ENCODE measurements at places on chromosomes 11 and 22.
A peak's percentile ranks its signal among the peaks of the same experiment; 100 is the strongest.

- no peak for DNase-seq
Observed at GRCh38 chr22:32720924-32721323, 80.6 kb upstream of the TIMP3 start.

GRCh38 chr22:23391022-23391421 lies 189.1 kb downstream of the IGLL1 start:
- no peak for DNase-seq

- no peak for DNase-seq
Observed at GRCh38 chr11:34558211-34558610, 44.6 kb upstream of the ELF5 start.

GRCh38 chr22:35023692-35024363 lies 42.1 kb upstream of the ISX start:
- DNase-seq = no peak

DNA sequence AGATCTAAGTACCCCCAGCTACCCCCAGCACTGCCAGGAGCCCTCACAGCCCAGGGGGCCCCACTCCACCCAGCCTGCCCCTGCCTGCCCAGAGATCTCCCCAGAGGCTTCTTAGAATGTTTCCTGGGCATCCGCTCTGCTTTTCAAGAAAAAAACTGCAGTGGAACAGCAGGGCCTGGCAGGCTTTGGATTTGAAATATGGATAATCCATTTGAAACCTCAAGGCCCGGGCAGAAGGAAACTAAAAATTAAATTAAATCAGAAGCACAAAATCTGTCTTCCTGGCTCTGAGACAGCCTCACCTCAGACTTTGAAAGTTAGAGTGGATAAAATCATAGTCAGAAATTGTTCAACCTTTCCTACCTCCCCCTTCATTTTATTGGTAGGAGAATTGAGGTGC lies 273.6 kb downstream of the OPCML start:
- DNase-seq = no peak

GRCh38 chr22:45664136-45664646 lies 7.4 kb upstream of the ATXN10 start:
- no peak for DNase-seq

GRCh38 chr11:5339771-5340322 lies 3.5 kb downstream of the OR51B5 start:
- no peak for DNase-seq

DNA sequence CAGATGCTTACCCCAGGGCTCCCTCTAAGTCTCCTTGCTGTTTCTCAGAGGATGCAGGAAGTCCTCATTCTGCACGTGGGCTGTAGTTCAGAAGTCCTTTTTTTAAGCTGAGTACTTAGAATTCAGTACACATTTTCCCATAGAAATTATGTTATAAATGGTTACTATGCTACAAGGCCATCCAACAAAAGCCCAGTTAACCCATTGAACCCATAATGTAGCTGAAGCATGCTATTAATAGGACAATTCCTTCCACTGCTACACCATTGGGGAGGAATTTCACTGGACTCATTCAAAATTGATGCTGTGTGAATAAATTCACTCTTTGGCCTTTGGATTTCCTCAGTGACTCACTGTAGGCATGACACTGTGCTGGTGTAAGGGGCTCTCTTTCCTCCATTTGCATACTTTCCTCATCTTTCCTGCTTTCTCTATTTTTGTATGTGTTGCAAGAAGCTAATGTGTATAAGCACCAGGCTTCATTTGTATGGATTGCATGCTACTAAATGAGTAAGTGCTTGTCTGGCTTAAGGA lies 148.0 kb downstream of the NTM start:
- DNase-seq = no peak

GRCh38 chr11:45087086-45087899 lies 59.1 kb upstream of the PRDM11 start:
- no peak for DNase-seq

GRCh38 chr11:76791861-76792260 lies 8.7 kb downstream of the TSKU start:
- DNase-seq = no peak

GRCh38 chr22:46958658-46959057 lies 196.2 kb downstream of the TBC1D22A start:
- no peak for DNase-seq

- no peak for DNase-seq
Observed at GRCh38 chr11:46149826-46150225, 28.6 kb upstream of the PHF21A start.

- no peak for DNase-seq
Observed at GRCh38 chr11:43922744-43923405, 19.6 kb upstream of the C11orf96 start.

DNA sequence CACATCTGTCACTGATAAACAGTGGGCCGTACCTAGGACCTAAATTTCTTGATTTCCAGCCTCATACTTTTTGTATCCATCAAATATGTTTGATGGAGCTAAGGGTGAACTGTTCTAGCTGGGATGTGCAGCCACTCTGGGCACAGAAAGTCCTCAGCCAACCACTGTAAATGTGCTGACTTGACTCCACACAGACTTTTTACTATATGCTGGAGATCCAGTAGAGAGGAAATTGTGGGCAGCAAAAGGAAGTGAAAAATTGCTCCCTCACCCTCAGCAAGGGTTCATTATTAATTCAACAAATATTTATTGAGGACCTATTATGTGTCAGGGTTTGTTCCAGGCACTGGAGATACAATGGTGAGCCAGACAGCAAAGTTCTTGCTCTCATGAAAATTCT lies 54.2 kb upstream of the AMPD3 start:
- DNase-seq = no peak

- DNase-seq = peak; percentile 50
Observed at GRCh38 chr22:43185860-43186261, 1.1 kb downstream of the TTLL12 start.

DNA sequence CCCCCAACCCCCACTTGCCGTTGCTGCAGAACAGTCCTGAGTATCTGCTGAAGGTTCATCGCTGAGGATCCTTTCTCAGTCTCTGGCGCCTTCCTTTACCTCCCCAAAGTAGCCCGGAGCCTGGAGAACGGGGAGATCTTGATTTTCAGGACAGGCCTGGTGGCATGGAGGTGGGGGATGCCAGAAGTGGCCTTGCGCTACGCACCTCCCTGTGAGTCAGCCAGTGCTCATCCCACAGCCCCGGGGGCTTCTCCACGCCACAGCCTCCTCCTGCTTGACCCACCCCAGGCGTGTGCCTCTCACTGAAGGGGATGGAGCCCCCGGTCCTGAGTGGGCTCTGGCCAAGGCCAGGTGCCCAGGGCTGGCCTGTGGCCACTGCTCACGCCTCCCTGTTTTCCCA lies 339.6 kb downstream of the TBC1D22A start:
- no peak for DNase-seq

DNA sequence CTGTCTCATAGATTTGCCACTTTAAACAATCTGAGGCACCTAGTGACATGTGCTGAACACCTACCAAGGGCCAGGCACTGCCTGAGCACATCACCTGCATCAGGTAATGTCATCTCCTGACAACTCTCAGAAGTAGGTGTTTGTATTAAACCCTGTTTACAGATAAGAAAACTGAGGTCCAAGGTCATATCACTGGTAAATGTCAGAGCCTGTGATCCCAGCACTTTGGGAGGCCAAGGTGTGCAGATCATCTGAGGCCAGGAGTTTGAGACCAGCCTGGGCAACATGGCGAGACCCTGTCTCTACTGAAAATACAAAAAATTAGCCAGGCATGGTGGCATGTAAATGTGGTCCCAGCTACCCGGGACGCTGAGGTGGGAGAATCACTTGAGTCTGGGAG lies 39.1 kb upstream of the ACCSL start:
- no peak for DNase-seq

DNA sequence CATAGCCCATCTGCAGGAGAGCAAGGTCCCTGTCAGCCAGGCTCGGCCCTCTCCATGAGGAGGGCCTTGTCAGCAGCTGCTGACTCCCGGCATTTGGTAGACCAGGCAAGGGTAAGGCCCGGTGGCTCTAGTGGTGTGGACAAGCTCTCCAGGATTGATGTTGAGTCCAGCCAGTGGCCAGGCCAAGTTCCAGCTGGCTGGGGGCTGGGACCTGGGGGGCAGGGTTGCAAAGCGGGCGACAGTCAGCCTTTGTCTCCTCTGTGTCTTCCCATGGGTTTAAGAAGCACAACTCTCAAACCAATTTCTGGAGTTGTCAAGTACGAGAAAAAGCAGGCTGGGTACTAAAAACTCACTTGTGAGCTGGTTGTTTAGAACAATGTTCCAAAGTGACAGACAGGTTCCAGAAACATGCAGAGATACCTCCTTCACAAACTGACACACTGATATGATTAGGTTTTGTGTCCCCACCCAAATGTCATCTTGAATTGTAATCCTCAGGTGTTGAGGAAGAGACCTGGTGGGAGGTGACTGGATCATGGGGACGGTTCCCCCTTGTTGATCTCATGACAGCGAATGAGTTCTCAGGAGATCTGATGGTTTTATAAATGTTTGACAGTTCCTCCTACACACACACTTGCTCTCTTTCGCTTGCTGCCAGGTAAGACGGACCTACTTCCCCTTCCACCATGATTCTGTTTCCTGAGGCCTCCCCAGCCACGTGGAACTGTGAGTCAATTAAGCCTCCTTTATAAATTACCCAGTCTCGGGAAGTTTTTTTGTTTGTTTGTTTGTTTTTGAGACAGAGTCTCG lies 52.3 kb upstream of the SERPIND1 start:
- peak; percentile 55 for DNase-seq

DNA sequence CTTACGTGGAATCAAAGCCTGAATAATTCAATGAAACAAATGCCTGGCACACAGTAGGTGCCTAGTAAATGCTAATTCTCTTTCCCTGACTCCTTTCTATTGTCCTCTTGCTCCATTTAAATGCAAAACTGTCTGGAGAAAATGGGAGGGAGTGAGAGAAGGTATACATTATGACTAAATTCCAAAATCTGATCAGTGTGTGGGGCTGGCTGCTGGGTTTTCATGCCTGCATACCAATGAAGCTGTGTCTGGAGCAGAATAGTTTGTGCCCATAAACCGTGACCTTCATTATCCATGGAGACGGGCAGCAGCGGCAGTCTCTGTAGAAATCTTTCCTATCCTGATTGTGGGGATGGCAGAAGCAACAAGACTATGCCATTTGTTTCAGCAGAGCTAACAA lies 223.4 kb upstream of the ZBED5 start:
- DNase-seq = no peak

All from chondrocyte (in vitro differentiated cells).